ENCODE measurements at places on chromosomes 7 and 10.
A peak's percentile ranks its signal among the peaks of the same experiment; 100 is the strongest.

GRCh38 chr7:141304291-141304690, 230.4 kb downstream of the TMEM178B start:
- no peak for DNase-seq

DNA sequence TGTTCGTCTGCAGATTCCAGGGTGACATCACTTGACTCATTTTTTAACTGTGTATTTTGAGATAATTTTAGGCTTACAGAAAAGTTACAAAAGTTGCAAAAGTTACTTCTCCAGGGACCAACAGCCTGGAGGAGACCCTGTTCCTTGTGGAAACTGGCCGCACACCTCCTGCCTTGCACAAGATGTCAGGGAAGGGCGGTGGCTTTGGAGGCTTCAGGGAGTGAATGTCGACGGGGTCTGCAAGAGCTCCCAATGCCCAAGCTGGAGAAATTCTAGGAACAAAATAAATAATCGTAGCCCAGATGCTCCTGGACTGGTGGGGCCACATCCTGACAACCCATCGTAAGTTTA, 62.2 kb upstream of the FAM20C start:
- DNase-seq: no peak

DNA sequence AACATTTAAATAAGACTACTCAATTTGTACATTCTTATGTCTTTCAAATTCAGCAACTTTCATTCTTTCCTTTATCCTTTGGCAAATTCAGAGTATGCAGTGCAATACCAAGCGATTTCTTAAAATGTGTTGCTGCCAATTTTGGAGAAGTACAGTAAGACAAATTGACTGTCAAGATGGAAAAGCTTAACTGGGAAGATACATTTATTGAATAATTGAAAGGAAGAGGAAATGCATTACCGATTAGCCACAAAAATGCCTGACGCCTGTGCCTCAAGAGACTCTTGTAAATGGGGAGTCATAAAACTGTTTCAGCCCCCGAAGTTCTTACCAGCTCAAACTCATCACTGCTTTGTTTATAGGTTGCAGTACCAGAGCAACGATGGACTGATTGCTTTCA, 373.3 kb upstream of the GALNT17 start:
- DNase-seq: no peak

DNA sequence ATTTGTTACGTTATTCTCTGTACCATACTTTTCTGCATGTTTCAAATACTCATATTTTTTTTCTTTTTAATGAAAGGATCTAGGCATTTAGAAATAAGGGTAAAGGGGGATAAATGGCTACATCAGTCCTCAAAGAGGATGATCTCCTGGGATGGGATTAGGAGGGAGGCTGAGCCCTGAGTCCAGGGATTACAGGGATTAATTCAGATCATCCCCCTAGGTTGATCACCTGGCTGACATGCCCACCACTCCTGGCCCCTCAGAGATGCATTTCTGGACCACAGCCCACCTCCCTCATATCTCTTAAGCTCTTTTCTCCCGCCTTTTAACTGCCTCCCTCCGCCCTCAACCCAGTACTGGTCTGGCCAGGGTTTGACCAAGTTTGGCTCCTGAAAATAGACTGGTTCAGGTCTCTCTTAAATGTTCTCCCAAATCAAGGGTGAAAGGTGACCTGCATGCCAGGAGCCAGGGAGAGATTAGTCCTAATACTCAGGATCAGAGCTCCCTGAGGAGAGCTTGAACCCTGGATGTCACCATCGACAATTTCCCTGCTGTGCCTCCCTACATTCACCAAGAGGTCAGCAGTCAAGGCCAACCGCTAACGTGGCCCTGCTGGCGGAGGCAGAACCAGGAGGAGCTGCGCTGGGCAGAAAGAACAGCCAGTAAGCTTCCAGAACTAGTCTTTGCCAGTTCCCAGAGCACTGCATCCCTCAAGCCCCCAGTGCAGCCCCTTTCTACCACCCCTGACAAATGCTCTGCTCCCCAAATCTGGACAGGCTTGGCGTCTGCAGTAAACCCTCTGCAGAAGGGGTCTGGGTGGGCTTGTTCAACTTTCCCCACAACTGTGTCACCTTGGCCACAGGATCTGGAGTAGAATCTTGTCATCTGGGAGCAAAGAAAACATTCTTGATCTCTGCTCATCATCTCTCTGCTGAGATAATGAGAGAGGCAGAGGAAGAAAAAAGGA, 3.0 kb upstream of the CCDC136 start:
- DNase-seq: no peak

- DNase-seq: no peak
Measured at GRCh38 chr10:13352519-13352918, 4.4 kb upstream of the SEPHS1 start.

GRCh38 chr7:138825049-138825721, 27.2 kb upstream of the ATP6V0A4 start:
- DNase-seq: no peak

DNA sequence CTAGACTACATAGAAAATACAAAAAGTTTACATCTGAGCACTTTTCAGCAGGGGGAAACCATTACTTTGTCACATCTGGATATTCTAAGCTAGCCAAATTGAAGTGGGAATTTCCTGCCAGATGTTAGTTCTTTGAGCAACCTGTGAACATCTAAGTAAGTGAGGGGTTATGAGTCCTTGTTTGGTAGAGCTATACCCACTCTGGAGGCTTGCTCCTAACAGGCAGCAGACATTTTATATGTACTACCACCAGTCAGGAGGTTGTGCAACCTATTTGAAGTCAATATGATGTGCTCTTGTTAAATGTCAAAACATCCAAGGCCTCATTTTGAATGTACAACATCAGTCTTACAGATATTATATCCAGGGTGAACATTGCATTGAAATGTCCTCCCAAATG, 143.3 kb upstream of the KAT6B start:
- DNase-seq: no peak

DNA sequence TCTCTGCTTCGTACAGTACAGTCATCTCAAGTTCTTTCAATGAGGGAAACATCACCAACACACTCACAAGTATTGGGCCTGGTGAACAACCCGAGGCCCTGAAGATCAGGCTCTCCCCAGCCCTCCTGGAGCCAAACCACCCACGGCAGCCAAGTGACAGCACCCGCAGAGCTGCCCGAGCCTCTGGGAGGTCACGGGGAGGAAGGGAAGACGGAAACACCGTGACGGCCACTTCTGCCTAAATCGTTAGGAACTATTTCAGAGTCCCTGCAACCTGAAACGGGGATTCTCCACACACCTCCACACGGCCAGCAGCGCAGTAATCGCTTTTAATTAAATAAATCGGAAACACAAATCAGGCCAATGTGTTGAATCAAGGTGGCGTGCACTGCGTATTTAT, 222.6 kb downstream of the MAD1L1 start:
- peak; percentile 27 for DNase-seq

DNA sequence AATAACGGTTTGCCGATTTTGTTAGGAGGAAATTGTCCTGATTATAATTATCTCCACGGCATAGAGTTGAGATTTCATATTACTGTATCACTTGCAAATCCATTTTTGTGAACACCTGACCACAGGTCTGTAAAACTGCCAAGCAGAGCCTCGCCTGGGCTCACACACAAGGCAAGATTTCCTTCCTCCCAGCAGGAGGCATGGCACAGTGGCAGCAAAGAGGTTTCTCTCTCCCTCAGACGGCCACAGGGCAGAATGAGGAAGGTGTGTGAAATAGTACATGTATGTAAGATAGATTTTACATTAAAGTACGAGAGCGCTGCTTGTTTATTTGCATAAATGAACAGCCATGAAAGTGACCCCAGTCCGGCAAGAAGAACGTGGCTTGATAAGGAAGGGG, 130.1 kb downstream of the CELF2 start:
- no peak for DNase-seq

GRCh38 chr7:7867846-7868571, 100.6 kb upstream of the GLCCI1 start:
- DNase-seq: no peak

DNA sequence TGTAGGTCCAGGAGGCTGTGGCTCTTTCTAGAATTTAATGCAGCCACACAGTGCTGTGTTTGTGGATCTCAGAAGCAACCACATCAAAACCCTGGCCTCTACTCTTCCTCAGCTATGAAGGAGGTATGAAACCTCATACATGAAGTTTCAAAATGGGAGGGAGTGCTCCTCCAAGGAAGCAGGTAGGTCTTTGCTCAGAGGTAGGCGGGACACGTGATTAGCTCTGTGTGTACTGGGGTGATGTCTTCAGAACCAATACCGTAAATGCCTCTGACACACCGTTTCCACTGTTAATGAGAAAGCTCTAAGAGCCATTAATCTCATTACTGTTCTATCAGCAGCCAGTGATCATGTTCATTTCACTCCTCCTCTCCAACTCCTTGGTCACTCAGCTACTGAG, 126.1 kb downstream of the PLXNA4 start:
- no peak for DNase-seq

DNA sequence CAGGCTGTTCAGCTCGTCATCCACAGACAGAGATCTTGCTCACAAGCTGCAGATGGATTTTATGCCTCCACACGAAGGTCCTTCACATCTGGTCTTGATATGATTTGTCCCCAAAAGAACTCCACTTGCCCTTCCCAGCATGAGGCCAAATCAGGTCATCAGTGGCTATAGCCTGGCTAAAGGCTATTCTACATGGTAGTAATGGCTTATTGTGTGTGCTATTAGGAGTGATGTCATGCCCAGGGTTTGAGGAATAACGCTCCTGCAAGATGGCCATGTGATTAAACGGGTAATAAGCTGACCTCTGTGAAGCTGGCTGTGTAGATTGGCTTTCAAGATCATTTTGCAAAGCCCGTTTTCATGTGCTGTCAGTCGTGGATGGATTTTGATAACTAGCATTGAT, 313.8 kb downstream of the FRMD4A start:
- DNase-seq: no peak

- DNase-seq: no peak
Measured at GRCh38 chr10:62890395-62890794, 74.2 kb upstream of the EGR2 start.

GRCh38 chr10:12269056-12269455, 73.1 kb downstream of the CDC123 start:
- DNase-seq: no peak

DNA sequence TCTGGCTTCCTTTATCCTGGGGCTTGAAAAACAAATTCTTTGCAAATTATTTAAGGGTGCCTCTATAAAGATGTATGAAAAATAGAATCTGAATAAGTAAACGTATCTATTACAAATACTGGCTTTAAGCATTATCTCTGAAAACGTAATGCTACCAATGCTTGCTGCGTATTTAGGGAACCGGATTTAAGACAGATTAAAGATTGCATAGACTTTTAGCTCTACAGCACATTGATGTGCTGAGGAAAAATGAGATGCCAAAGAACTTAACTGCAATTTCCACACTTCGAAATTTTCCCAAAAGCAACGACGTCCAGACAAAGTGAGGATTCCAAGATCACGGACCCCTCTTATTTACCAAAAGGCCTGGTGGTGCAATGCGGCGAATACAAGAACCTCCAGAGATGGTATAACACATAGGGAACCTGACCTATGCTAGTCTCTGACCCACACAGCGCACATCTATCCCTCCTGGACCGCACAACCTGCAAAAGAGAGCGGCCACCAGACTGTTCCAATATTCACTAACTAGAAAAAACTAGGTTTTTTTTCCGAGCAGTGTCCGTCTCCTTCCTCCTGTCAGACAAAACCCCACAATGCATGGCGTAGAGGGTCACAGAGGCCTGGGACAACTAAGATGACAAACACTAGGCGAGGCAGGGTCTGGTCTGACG, 34.3 kb upstream of the PHF14 start:
- DNase-seq: no peak

GRCh38 chr10:19937989-19938388, 121.8 kb downstream of the PLXDC2 start:
- no peak for DNase-seq

GRCh38 chr10:70371846-70372245, 10.6 kb downstream of the LRRC20 start:
- no peak for DNase-seq

DNA sequence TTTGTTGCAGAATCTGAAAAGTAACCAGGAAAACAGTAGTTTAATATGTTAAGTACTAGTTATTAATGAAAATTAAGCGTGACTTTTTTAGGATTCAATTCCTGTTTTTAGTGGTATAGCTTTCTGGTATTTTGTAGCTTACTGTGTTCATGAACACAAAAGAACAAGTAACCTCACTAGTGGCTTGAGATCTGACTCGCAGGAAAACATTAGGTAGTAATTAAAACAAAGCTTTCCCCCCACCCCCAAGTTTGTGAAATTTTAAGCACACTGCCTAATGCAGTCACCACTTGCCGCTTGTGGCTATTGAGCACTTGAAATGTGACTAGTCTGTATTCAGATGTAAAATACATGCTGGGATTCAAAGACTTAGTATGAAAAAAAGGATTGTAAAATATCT, 102.5 kb upstream of the RPA3 start:
- DNase-seq: no peak

DNA sequence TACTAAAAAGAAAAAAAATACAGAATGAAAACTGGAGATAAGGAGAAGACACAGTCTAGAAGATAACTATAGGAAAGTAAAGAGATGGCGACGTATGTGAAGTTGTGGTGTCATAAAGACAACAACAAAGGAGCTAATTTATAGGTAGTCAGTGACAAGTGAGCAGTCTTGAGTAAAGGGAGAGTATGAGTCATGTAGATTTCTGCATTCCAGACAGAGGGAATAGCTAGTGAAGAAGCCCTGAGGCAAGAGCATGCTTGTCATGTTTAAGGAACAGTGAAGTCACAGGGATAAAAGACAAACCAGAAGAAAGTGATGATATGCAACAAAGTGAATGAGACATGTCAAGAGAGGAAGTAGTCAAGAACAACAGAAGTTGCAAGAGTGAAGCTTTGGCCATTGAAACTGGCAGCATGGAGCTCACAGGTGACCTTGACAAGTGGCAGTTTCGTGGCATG, 2.3 kb upstream of the MIOS start:
- no peak for DNase-seq

DNA sequence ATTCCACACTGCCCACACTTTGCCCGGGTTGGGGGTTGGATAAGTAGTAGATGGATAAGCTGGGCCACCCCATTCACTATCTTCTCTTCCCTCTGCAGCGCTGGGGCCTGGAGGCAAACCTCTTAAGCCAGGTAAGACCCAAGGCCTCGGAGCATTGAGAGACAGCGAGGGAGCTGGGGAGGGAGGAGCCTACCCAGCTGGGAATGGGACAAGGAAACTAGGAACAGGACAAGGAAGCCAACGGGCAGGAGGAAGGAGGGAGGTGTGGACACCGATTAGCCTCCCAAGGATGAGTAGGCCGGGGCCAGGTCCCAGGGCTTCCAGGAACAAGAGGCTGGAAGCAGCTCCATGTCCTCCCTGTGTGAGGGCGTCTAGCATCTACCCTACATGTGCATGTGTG, 9.6 kb downstream of the ELN start:
- no peak for DNase-seq

- DNase-seq: no peak
Measured at GRCh38 chr10:89283025-89283935, 18.6 kb upstream of the IFIT2 start.
